T follicular helper cell (primary cell): ENCODE measurements at places on chromosomes 6 and 20.
A peak's percentile ranks its signal among the peaks of the same experiment; 100 is the strongest.

GRCh38 chr6:85574932-85575598, 18.6 kb downstream of the SNX14 start:
- DNase-seq: no peak

GRCh38 chr6:14066782-14067406, 50.7 kb upstream of the CD83 start:
- DNase-seq: no peak

- peak; percentile 94 for DNase-seq
Measured at GRCh38 chr20:63553251-63553932, 567 bp upstream of the FNDC11 start.

GRCh38 chr6:86937219-86938079, at the start of gene HTR1E:
Gene HTR1E (plus strand): TSS chr6:86937528. CDS start chr6:87015335, 77,807 bp downstream.
- no peak for DNase-seq

DNA sequence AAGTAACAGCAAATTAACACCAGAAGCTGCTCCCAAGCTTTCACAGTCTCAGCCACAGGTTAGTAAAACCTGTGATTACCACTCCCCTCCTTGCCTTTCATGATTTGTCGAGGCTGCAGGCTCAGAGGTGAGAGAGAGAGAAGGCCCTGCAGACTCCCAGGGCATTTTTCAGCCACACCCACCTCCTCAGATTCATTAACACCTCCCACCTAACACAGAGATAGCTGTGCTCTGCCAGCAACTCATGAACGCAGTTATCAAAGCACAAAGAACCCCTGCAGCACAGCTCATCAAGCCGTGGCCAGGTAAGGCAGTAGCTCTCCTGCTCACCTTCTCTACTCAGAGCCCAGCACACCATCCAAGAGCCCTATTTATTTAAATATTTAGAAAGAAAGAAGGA, 27.1 kb downstream of the F13A1 start:
- no peak for DNase-seq
